ENCODE measurements at places on chromosomes 7 and 10.

- no peak for DNase-seq
These were observed 32.6 kb downstream of the KIAA1217 start for GRCh38 chr10:24241536-24242040.

DNA sequence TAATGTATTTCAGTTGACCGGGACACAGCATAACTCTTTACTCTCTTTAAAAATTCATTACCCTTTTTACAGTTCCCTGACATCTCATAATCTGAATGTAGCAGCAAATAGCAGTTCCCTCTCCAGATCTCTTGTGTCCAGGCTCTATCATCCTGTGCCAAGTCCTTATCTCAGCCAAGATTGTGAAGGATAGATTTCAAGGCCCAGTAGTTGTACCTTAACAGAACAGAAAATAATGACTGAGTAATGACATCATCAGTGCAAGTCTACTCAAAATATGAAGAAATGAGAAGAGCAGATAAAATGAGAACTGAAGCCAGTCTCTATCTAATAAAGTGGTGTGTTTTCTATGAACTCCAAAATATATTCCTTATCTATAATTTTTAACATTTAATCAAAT is 92.6 kb downstream of the TFEC start:
- DNase-seq, result no peak

- no peak for DNase-seq
These were observed 27.5 kb upstream of the WAC start for GRCh38 chr10:28505359-28505959.

GRCh38 chr7:14009453-14010418 is 20.3 kb upstream of the ETV1 start:
- DNase-seq, result no peak

DNA sequence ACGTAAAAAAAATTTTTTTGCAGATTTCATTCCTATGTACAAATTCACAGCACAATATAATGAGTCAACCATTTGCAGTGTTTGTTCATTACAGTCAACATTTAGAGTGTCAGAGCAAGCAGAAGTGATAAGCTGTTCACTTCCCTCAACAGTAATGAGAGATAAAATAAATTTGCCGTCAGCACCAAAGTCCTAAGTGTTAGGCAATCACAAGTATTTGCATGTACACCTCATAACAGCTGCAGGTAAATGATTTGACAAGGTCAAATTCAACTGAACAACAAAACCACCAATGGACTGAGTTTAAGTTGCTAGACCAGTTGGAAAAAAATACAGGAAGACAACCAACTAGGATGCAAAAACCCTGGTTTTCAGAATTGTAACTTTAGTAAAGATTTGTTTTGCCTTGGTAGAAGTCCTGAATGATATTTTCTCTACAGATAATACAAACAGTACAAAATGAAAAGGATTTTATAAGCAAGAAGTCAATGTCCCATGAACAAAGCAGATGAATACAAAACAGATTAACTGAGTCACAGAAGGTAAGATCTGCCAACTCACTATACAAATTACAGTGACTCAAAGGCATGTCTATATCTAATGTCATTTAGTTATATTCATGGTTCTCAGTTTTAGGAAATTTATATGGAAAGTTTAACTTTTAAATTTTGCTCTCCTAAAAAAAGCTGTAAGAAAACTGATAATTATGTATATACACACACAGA is 10.4 kb downstream of the RAPGEF5 start:
- DNase-seq, result no peak

GRCh38 chr7:135390829-135391228 is 119.1 kb downstream of the CNOT4 start:
- no peak for DNase-seq

- no peak for DNase-seq
These were observed 15.5 kb downstream of the SVIL start for GRCh38 chr10:29619241-29619669.

DNA sequence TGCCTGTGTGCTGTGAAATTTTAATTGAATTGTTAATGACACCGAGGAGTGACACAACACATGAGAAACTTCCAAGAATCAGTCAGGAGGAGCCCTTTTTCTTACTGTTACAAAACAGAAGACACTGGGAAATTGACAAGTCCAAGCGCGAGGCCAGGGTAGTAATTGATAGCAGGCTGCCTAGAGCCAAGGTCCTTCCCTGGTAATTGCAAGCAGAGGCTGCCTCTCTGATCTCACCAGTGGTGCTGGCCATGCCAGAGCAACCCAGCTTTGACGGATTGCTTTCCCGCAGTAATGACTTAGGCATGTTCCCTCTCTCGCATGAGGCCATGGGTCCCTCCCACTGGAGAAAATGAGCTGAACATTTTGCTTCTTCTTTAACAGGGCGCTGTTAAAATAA is 111.5 kb downstream of the LRMDA start:
- DNase-seq, result no peak

DNA sequence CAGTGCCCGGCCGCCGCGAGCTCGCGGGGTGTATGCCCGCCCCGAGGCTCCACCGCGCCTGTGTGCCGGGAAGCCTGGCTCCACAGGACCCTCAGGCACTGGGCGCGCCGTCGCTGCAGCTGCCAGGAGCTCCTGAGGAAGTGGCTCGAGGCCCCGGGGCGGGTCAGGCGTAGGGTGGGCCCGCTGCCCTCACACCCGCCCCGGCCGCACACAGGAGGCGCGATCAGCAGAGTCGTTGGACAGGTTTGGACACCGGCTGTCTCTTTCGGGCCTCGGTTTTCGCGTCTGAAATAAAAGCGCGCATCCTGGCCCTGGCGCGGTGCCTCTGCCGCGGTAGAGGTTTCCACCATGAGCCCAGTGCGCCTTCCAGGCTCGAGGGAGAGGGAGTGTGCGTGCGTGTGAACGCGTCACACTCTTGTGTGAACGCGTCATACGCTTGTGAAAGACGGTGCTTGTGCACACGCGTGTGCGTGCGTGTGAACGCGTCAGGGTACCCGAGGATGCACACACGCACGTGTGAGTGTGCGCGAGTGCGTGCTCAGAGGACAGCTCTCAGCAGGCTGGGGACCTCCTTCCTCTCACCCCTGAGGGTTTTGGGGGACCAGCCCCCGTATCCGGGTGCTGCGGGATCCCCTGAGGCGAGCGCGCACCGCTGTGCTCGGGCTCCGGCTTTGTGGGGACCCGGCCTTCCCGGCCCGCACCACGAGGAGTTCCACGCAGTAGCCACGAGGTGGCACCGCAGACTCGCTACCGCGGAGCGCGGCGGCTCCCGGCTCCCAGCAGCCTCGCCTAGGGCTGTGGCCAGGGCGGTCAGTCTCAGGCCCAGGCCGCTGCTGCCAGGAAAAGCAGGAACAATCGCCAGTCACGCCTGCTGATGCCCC is 83.8 kb downstream of the BMS1 start:
- peak; percentile 14 for DNase-seq

DNA sequence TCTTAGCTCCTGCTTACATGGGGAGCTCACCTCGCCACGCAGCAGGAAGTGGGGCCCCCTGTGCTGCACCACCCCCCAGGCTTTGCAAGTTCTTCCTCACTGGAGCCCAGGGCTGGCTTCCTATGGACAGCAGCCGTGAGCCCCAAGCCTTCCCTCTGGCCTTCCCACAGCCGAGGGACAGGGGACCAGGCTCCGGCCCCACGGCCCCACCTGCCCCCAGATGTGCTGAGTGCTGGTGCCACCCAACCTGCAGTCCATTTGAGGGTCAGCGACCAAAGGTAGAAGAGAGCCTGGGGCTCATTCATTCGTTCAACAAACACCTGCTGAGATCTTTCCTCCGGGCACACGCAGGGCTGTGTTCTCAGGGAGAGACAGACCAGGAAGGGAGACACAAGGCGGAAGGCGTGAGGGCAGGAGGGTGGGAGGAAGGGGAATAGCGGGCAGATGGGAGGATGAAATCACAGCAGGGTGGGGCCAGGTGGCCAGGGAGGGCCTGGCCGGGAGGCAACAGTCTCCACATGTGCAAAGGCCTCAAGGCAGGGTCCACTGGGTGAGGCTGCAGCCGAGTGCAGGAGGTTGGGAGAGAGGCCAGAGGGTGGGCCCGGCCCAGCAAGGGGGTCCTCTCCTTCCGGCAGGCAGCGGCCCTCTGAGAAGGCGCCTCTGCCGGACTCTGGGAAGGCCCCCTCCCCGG is 100.1 kb downstream of the FOXL3 start:
- no peak for DNase-seq

GRCh38 chr7:144001543-144001942 is 1.4 kb downstream of the OR6B1 start:
- DNase-seq, result no peak

Data from stimulated activated CD4-positive, alpha-beta T cell treated with anti-CD3 and anti-CD28 coated beads, TNF-alpha, amount 100 ng/mL, for 48 hours (primary cell).